ENCODE measurements at places on chromosomes 5 and 9.

DNA sequence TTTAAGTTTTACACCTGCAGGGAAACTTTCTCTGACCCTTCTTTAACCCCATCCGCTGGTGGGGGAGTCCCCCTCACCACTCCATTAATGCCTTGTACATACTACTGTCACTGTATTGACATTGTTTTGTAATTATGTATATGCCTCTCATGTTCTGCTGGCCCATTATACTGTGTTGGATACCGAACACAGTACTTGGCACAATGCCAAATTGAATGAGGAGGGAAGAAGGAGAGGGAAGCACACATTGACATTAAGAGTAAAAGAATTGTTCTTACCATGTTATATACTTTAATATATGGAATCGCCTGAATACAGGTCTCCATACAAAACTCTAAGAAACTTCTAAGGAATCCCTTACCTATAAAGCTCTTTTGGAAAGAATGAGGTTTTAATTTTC, 73.6 kb upstream of the GRHPR start:
- no peak for DNase-seq

DNA sequence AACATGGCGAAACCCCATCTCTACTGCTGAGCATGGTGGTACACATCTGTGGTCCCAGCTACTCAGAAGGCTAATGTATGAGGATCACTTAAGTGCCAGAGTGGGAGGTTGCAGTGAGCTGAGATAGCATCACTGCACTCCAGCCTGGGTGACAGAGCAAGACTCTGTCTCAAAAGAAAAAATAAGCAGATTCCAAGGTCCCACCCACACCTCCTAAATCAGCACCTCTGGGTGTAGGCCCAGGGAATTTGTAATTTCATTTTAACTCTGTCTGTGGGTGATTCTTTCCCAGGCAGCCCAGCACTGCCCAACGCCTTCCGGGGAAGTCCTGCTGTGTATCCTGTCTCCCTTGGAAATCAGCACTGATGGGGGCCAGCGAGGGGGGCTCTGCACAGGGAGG, 12.5 kb downstream of the CAMK2A start:
- DNase-seq, result no peak

DNA sequence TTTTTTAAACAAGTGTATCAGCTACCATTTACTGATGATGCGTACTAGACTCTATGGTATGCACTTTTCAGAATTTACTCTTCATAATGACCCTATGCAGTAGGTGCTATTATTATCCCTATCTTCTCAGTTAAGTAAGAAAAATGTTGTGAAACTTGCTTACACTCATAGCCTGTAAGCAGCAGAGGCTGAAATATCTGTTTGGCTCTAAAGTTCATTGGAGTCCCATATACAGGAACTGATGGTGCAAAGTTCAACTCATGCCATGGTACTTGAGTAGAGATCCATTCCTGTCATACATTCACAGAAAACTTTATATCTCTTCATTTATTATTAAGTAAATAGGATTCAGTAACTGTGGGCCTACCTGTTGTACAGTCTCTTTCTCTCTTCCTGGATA, 41.4 kb upstream of the CCDC112 start:
- DNase-seq, result no peak

DNA sequence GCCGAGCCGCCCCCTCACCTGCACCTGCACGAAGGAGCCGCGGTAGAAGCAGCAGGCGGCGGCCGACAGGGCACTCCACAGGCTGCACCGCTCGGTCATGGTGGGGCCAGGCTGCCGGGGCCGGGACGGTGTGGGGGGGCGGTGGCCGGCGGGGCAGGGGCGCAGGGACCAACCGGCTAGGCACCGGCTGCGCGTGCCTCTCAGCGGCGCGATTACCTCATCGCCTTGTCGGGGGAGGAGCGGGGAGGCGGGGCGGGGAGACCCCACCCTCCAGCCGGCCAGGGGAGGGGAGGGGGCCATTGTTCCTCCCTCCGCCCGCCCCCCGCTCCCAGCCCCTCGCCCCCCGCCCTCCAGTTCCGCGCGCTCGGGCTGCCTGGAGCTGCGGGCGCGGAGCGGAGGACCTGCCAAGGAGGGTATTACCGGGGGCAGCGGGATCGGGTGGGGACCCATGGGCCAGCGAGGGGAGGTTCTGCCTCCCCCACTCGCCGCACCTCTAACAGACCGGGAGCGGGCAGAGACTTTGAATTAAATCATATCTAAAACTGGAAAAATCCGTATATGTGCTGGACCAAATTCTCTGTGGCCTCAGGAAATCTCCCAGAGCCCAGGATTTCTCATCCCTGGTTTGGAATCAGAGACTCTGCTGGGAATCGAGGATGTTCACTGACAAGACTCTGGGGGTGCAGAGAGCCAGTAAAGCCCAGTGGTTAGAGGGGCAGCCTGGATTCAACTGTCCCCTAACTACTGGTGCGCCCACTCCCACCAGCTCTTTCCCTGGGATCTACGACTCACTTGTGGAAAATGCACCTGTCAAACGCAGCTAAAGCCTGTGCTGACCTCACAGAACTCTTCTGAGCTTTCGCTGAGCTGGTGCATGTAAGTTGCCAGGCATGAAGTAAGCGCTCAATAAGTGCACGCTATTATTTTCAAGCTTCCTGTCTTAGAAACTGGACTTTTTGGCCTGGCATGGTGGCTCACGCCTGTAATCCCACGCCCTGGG, 20.3 kb upstream of the TOR2A start:
- DNase-seq, result no peak

DNA sequence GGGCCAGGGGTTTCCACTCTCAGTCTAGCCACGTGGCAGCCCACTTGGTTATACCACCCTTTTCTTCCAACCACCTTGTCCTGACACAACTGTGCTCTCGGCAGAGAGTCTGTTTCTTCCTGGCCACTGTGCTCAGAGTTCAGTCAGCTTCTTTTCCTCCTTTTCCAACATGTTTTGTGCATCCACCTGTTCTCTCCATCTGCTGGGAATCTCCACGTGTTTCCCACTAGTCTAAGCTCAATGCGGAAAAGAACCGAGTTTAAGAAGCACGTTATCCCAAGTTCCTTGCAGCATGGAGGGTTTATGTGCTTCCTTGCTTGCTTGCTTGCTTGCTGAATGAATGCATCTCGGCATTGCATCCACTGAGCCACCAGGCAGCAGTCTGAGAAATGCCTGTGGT, 543.6 kb upstream of the DAP start:
- DNase-seq, result no peak

DNA sequence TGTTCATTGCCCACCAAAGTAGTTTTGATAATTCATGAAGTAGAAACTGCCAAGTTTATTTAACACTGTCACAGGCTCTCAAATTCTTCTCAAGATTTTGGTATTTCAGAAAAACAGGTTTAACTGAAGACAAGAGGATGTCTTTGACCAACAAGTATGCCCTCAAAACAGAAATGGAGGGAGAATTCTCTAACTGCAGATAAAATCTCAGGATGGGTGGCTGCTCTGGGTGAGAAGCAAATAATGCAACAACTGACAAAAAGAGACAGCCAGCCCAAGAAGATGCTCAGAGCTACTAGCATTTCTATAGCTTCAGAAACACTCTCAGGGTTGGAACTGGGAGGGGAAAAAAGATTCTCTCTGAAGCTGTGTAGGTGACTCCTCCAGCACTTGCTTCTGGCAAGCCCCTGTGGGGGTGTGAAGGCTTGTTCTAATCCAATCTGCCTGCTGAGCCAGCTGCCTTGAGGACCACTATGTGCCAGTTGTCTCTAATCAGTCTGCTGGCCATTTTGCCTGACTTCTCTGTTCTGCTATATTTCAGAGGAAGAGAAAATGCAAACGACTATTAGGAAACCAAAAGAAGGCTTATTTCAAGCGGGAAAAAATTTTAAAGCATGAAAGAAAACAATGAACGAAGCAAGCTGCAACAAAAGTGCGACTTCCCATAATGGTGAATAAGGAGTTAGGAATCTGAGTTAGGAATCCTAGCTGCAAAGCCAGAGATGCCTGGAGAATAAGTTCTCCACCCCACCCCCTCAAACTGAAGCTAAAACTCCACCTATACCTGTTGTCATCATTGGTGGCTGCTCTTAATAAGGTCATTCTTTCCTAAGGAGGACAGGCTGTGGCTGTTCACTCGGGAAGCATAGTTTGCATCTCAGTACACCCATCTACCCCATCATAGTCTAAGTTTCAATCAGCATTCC, 147.5 kb downstream of the GNAQ start:
- DNase-seq, result no peak

DNA sequence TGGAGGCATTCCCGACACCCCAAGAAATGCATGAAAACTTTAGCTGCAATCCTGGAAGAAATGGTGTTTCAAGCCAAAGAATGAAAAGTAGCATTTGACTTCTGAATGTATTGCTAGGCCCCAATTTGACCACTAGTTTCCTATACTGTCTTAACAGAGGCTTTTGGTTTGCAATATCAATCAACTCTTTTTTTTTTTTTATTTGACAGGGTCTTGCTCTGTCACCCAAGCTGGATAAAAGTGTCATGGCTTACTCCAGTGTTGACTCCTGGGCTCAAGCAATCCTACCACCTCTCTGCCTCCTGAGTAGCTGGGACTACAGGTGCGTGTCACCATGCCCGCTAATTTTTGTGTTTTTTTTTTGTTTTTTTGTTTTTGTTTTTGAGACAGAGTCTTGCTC, 3.2 kb upstream of the GPR107 start:
- DNase-seq, result no peak

DNA sequence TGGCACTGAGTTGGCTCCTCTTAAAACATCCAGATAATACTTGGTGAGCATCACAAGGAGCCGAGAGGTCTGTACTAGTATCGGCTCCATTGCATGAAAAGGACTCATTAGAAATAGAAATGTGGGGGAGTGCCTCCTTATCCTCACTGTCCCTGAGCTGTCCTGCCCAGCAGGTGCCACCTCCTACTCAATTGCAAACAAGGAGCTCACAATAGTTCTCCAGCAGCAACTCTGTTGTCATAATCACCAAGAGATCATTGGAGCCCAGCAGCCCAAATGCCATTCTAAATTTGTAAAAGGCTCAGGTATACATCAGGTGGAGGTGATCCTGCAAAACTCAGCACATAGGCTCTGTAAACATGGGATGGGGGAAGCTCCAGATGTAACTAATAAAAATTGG, 99.1 kb downstream of the PLK2 start:
- no peak for DNase-seq

DNA sequence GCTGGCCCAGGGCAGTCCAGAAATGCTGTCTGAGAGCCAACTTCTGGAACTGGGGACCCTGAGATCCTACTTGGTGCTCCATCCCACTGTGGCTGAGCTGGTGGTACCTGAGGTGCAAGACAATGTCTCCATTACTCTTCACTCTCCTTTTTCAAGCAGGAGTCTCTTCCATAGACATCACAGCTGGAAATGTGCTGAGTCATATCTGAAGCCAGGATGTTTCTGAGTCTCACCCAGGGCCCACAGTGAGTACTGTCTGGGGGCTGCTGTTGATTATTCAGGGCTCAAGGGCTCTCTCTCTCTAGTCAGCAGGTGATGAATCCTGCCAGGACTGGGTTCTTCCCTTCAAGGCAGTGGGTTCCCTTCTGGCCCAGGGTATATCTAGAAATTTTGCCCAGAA, 145.2 kb upstream of the TAS2R1 start:
- DNase-seq, result no peak

GRCh38 chr5:143261748-143262392, 141.6 kb downstream of the NR3C1 start:
- DNase-seq, result no peak

DNA sequence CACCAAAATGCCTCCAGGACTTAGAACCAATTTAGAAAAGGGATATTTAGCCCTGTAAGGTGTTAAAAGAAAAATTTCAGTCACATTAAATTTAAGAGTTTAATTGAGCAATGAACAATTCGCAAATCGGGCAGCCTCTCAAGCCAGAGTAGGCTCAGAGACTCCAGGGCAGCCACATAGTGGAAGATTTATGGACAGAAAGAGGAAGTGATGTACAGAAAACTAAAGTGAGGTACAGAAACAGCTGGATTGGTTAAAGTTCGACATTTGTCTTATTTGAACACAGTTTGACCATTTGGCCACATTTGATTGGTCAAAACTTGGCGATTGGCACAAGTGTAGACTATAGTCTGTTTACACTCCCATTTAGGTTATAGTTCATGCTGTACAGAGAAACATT, 525.9 kb upstream of the ZNF608 start:
- no peak for DNase-seq

DNA sequence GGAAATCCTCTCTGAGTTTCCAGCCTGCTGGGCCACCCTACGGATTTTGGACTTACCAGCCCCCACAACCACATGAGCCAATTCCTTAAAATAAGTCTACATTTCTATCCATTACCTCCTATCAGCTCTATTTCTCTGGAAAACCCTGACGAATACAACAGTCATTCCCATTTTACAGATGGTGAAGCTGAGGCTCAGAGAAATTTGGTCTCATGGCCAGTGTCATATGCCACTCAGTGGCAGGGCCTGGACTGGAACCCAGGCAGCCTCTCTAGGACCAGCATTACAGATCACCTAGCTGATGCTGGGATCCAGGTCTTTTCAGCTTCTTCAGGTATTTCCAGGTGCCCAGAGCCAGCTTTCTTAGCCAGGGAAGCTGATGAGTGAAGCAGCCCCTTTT, 45.0 kb upstream of the SH3PXD2B start:
- no peak for DNase-seq

- DNase-seq, result no peak
Measured at GRCh38 chr5:56128113-56128512, 105.0 kb downstream of the ANKRD55 start.

GRCh38 chr5:128919542-128919941, 45.7 kb upstream of the SLC27A6 start:
- no peak for DNase-seq

DNA sequence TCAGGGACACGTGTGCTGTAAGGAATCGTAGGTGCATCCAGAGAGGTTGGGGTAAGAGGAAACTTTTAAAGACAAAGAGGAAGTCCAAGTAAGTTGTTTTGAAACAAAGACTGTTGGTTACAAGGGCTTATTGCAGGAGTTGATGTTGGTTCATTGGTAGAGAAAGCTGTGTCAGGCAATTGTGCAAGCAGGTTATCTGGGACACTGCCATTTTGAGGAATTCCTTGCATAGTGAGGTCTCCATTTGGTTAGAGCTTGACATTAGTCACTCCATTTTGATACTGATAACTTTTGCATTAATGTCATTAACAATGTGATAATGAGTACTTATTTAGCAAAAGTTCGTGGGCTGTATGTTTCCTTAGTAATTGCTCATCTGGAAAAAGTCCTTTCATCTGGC, 24.9 kb downstream of the CNOT6 start:
- DNase-seq, result no peak

DNA sequence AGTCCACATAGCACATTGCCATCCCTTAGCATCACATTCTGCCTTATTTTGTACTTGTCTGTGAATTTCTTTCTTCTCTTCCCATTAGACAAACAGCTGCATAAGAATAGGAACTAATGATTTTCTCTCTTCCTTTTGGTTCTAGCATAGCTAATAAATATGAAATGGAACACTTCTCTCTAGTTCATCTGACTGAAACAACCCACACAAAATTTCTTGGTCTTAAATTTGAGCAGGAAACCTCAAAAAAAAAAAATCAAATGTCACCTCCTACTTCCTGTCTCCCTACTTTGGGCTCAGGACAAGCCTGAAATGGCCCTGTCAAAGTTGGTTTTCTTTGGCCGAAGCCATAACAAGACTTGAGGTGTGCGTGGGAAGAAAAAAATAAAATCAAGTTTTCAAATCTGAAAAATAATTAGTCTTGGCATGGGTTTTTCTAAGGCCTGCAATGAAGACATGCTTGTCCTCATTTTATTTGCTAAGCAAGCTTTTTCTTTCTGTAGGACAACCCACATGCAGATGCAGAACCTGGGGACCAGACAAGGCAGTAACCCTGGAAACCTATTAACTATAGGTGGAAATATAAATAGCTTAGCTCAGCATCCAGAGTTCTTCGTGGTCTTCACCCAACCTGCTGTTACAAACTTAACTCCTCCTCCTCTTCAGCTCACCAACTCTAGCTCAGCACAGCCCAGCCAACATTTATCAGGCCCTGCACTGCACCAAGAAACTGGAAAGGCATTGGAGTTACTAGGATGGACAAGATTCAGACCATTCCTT, 523.5 kb upstream of the KLF4 start:
- DNase-seq, result no peak
